ENCODE measurements at places on chromosomes 12 and 14. TPM values are rescaled to one million over a fixed set of nuclear protein-coding genes. Genes with fewer than 3 reads are reported as not detected.

TAS2R50 gene
- total RNA-seq = not detected

DEGS2 gene
- total RNA-seq = 1.4 TPM

MMP14 gene
- total RNA-seq = 0.45 TPM

TAS2R46 gene
- not detected for total RNA-seq

DEPDC4 gene
- 1.5 TPM for total RNA-seq

TSPAN11 gene
- total RNA-seq = 0.20 TPM
